ENCODE measurements at places on chromosomes 2 and 18.

DNA sequence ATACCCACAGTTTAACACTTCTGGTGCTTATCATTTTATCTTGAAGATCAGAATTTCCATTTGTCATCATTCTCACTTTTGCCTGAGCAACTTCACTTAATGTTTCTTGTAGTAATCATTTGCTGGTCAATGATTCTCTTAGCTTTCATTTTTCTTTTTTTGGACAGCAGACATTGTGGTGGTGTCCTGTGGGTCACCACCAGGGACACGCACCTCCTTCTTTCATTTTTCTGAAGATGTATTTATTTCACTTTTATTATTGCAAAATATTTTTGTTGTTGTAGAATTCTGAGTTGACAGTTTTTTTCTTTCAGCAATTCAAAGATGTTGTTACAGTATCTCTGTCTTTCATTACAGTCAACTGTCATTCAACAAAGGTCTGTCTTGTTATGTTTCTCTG is 84.3 kb downstream of the FAM168B start:
- no peak for DNase-seq

GRCh38 chr2:174108579-174108978 is 139.8 kb downstream of the OLA1 start:
- DNase-seq: no peak

- peak; percentile 87 for DNase-seq
Measured at GRCh38 chr2:20444101-20444992, 2.5 kb upstream of the RHOB start.

DNA sequence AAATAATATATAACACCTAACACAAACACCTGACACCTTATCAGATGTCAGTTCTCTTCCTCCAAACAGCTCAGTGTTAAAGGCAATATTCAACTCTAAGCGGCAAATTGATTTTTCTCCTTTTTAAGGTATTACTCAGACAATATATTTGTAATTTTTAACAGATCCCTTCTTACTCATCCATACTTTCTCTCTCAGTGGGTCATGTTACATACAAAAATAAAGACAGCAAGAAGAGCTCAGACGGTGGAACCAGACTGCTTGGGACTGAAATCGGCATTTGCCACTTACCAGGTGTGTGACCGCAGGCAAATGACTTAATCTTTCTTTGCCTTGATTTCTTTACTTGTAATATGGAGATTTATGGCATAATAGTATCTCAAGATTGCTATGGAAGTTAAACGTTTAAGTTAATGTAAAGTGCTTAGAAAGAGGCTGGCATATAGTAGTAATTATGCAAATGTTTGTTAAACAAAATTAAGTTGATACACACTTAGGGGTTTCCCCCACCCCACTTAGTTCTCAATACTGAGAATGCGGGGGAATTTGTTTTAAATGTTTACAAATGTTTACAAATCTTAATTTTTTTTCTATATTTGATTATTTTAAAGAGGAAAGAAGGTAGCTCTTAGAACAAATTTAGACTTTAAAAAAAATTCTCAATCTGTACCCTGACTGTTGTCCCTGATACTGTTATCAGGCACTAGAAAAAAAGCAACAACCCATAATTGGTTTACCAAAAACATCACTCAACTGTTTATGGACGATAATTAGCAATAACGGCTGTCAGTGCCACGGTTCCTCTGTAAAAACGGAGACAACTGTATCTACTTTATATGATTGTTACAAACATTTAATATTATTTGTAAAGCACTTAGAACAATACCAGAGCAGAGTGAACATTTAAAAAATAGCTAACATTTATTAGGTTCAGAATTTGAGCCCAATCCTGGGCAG is 25.6 kb downstream of the MAP3K2 start:
- no peak for DNase-seq

GRCh38 chr2:231276987-231277386 is 78.6 kb downstream of the ARMC9 start:
- DNase-seq: no peak

DNA sequence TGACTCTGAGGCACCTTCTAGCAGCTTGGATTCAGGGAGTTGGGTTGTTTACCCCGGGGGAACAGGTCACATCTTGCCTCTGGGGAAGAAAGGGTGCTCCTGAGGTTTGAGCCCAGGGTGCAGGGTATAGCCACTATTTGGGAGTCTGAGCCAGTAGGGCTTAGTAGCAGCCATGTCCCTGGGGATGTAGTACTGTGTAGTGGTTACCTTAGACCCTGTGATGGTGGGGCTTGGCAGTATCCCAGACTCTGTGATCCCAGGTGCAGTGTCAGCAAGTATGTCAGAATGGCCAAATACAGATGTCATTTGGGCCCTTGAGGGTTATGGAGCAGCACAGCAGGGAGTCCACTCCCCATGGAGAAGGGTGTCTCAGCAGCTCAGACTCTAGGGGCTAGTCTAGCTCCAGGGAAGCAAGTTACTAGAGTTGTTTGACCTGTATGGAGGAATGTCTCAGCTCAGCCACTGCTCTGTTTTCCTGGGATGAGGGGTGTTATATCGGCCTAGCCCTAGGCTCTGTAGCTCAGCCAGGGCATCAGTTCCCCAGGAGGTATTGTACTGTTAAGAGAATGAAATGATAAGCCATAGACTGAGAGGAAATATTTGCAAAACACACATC is 151.3 kb downstream of the UBR3 start:
- no peak for DNase-seq

- peak; percentile 67 for DNase-seq
Measured at GRCh38 chr2:29012211-29012681, 31.1 kb downstream of the TOGARAM2 start.

DNA sequence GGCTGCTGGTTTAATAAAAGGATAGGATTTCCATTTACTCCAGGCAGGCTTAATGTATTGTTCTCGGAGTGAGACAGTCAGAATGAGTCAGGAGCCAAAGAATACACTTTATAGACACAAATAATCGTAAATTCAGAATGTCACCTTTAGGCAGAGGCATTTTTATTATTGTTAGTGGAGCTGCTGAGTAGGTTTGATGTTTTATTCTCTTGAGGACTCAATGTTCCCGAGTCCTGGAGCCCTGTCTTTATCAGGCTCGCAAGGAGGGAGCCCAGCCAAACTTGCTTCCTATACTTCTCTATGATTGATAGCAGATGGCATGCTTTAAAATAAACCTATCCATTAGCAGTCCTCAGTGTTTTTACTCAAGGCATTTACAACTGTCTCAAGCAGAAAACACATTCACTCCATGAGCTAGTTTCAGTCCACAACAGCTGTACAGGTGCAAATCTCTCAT is 492.3 kb upstream of the ZEB2 start:
- no peak for DNase-seq

- DNase-seq: no peak
Measured at GRCh38 chr18:10040287-10041011, 126.6 kb downstream of the VAPA start.

- no peak for DNase-seq
Measured at GRCh38 chr18:28961669-28962228, 784.8 kb upstream of the CDH2 start.

DNA sequence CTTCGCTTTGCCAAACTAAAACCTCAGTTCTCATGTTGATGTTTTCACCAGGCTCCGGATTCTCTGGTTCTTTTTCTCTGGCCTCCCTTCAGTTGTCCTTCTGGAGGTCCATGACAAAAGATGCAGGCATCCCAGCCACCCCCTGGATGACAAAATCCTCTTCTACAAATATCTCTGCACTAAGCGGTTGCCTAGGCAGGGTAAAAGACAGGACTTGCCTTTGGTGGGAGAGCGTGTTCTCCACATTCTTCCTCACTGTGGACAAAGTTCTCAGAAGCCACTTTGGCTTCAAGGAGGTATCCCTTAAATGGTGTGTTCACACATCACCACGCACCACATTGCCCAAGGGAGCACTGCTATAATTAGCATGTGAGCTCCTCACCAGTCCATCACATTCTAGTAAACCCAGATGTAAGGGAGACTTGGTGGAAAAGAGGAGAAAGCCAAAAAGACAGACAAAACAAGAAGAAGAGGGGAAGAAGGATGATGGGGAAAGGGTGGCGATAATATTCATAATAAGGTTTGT is 23.6 kb upstream of the MRPL33 start:
- DNase-seq: no peak

DNA sequence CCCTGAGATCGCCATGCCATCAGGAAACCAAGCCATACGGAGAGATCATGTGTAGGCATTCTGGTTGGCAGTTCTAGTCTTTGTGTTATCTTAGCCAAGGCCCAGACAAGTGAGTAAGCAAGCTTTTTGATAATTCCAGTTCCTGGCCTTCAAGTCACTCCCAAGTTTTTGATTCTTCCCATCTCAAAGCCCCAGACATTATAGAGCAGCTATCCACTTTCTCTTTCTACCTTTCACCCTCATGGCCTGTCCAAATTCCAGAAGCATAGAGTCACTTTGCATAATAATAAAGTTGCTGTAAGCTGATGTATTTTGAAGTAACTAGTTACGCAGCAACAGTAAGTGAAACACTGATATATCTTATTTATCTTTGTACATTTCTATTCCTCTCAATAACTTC is 26.8 kb upstream of the IL1RL1 start:
- no peak for DNase-seq

GRCh38 chr2:9225806-9226205 is 19.2 kb downstream of the ASAP2 start:
- no peak for DNase-seq

GRCh38 chr2:3423492-3424170 is 44.1 kb downstream of the TRAPPC12 start:
- DNase-seq: peak; percentile 59

- peak; percentile 71 for DNase-seq
Measured at GRCh38 chr2:189412330-189412953, 28.8 kb upstream of the WDR75 start.

GRCh38 chr18:9722691-9723090 is 14.6 kb downstream of the RAB31 start:
- no peak for DNase-seq

Measured in femur (tissue), 1 donor.